ENCODE measurements at places on chromosomes 3 and 15.

- DNase-seq = no peak
Measured at GRCh38 chr3:165885558-165886270, 48.5 kb upstream of the BCHE start.

GRCh38 chr3:169562988-169563774, 100.3 kb downstream of the MECOM start:
- no peak for DNase-seq

GRCh38 chr3:126311338-126311978, 45.8 kb downstream of the KLF15 start:
- DNase-seq = no peak

DNA sequence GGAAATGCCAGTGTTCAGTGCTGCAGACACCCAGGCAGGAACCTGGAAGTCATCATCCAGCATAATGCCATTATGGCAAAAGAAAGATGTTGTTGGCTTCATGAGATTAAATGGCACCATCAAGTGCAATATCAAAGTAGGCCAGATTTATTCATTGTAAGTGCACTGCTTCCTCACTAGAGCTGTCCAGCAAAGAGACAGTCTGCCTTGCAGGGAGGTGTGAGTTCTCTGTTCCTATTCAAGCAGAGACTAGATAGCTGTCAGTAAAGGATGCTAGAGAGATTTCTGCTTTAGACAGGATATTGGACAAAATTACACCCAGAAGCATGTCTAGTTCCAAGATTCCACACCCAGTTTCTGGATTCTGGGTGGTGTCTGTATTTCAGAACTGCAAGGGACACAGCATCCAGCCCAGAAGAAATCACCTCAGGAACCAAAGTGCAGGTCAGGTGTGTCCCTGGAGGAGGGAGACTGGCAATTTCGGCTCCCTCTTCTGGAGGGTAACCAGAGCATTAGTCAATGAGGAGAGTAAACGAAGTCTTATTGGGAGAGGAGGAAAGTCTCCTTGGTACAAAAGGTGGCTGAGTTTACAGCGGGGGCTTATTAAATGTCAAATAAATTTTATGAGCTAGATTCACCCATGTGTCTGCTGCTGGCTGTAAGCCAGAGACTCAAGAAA, 377.3 kb downstream of the EPHB1 start:
- DNase-seq = no peak

- no peak for DNase-seq
Measured at GRCh38 chr3:150582620-150583019, 20.5 kb upstream of the SELENOT start.

- DNase-seq = no peak
Measured at GRCh38 chr3:127276995-127277394, 10.9 kb downstream of the PRR20G start.

DNA sequence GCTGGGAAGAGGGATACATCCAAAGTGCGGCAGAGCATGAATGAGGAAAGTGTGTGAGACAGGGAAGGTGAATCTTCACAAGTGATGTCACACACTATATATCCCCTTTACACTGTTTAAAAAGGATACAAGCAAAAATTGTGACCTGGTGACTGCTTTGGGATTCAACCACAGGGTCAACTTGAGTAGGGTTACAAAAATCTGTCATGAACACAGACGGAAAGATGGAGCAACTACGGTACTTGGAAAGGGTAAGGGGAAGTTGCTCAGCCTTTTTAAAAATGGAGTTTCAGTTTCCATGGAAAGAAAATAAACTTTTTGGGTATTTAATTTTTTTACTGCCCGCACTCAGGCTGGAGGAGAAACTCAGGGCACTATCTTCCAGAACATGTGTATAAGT, 60.3 kb downstream of the B3GNT5 start:
- no peak for DNase-seq

All from prostate gland (tissue), 2 donors.